Thoracic aorta (tissue), 2 donors: ENCODE measurements at places on chromosomes 16 and 17.

GRCh38 chr16:11100239-11100750, 155.7 kb downstream of the SOCS1 start:
- H3K4me1 ChIP-seq = peaks cover 17% of the 10 kb centered on the region
- no peak overlapping the region for H3K4me3 ChIP-seq
- no peaks in the 10 kb centered on the region for H3K27me3 ChIP-seq
- no peak overlapping the region for H3K27ac ChIP-seq
- DNase-seq = no peak

- H3K27me3 ChIP-seq = no peaks in the 10 kb centered on the region
- no peak overlapping the region for H3K27ac ChIP-seq
- DNase-seq = no peak
- no peak overlapping the region for H3K4me3 ChIP-seq
Measured at GRCh38 chr16:74817851-74818250, 43.2 kb upstream of the FA2H start.

DNA sequence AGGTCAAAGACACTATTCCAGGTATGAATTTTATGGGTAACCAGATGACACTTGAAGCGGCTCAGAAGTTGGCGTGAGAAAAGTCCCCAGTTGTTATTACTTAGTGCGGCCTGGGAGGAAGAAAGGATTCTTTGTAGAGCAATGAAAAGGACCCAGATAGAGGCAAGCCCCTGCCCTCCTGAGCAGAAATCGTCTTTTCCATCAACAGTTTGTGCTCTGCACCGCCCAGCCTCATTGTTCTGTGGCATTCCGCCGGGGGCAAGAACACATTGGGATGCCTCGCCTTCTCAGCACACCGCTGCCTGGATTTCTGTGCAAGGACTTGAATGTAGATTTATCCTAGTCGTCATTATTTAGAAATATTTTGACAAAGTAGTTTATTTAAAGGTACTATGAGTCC, 32.7 kb upstream of the CRHR1 start:
- DNase-seq = no peak
- no peaks in the 10 kb centered on the region for H3K27me3 ChIP-seq
- no peak overlapping the region for H3K27ac ChIP-seq
- H3K36me3 ChIP-seq = no peaks in the 10 kb centered on the region
- H3K4me3 ChIP-seq = no peak overlapping the region

GRCh38 chr16:85419503-85420408, 193.4 kb upstream of the GSE1 start:
- no peak overlapping the region for H3K4me3 ChIP-seq
- peaks cover 8% of the 10 kb centered on the region for H3K4me1 ChIP-seq
- H3K27me3 ChIP-seq = no peaks in the 10 kb centered on the region
- no peak overlapping the region for H3K27ac ChIP-seq
- H3K36me3 ChIP-seq = no peaks in the 10 kb centered on the region
- DNase-seq = no peak

DNA sequence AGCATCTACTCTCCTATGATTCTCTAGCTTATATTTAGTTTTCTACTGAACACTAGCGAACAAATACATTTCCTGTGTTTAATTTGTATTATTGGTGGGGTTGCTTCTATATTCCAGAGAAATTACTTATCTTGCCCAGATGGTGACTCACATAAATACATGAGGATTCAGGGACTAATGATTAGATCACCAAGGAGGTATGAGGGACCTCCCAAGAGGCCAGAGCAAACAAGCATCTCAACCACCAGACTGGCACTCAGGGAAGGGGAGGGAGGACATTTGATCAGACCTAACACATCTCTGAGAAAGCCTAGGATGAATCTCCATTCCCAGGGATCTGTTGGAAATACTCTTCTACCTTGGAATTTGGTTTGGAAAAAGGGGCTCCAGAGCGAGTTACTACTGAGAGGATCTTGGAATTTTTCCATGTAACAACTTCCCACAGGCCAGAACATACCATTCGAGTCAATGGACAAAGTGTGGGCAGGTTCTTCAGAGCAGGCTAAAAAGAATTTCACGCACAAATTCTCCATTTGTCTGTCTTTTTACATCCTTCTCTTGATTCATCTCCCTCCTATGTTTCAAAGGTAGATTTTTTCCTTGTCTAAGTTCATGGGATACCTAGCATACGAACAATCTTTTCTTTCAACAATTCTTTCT, 262.6 kb upstream of the MYOCD start:
- no peaks in the 10 kb centered on the region for H3K36me3 ChIP-seq
- H3K27me3 ChIP-seq = no peaks in the 10 kb centered on the region
- peaks cover 55% of the 10 kb centered on the region for H3K4me1 ChIP-seq

DNA sequence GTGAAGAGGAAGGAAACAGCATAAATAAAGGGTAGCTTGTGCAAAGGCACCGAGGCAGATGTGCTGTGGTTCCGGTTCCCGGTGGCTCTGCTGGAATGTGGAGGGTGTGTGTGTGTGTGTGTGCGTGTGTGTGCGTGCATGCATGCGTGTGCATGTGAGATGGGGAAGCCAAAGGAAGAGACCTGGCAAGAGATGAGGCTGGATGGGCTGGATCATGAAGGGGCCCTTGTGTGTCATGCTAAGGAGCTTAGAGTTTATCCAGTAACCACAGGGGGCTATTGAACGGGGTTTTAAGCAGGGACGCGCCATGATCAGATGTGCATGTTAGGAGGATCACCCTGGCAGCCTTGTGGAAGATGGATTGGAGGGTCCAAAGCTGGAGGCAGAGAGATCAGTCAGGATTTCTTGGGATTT, 8.3 kb downstream of the WSCD1 start:
- DNase-seq = no peak
- no peak overlapping the region for H3K4me3 ChIP-seq
- H3K27me3 ChIP-seq = no peaks in the 10 kb centered on the region
- no peak overlapping the region for H3K27ac ChIP-seq
- no peaks in the 10 kb centered on the region for H3K4me1 ChIP-seq

- no peaks in the 10 kb centered on the region for H3K4me1 ChIP-seq
- no peaks in the 10 kb centered on the region for H3K27me3 ChIP-seq
- H3K36me3 ChIP-seq = no peaks in the 10 kb centered on the region
- DNase-seq = no peak
- no peak overlapping the region for H3K27ac ChIP-seq
Measured at GRCh38 chr16:67258161-67258835, 9.5 kb downstream of the SLC9A5 start.

GRCh38 chr17:45346216-45347015, 29.6 kb upstream of the MAP3K14 start:
- H3K4me1 ChIP-seq = peaks cover 14% of the 10 kb centered on the region
- no peak for DNase-seq
- H3K27me3 ChIP-seq = no peaks in the 10 kb centered on the region
- no peak overlapping the region for H3K27ac ChIP-seq

- no peaks in the 10 kb centered on the region for H3K36me3 ChIP-seq
- peak overlapping the region; percentile 69 for H3K4me3 ChIP-seq
- no peak overlapping the region for H3K27ac ChIP-seq
- peaks cover 36% of the 10 kb centered on the region for H3K4me1 ChIP-seq
- DNase-seq = no peak
Measured at GRCh38 chr17:19723964-19724363, 7.6 kb upstream of the SLC47A2 start.

DNA sequence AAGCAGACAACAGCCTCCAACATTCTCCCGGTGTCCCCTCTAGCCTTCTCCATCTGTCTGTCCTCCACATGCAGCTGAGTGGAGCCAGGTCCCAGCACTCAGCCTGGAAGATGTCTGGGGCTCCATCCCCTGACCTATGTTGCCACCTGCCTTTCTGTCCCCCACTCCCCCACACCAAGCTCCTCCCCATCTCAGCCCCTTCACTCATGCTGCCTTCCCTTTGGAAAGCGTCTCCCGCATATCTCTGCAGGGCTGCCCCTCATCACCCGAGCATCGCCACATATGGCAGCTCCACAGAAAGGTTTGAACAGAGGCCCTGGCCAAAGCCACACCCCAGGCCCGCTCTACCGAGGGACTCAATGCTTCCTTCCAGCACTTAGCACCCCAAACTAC, 24.2 kb downstream of the NSMCE1 start:
- peaks cover 65% of the 10 kb centered on the region for H3K4me1 ChIP-seq
- H3K27me3 ChIP-seq = no peaks in the 10 kb centered on the region
- no peak for DNase-seq
- no peak overlapping the region for H3K4me3 ChIP-seq
